ENCODE measurements at places on chromosomes 5 and 9.

GRCh38 chr5:89246252-89246651 lies 363.3 kb upstream of the MEF2C start:
- no peak for DNase-seq

DNA sequence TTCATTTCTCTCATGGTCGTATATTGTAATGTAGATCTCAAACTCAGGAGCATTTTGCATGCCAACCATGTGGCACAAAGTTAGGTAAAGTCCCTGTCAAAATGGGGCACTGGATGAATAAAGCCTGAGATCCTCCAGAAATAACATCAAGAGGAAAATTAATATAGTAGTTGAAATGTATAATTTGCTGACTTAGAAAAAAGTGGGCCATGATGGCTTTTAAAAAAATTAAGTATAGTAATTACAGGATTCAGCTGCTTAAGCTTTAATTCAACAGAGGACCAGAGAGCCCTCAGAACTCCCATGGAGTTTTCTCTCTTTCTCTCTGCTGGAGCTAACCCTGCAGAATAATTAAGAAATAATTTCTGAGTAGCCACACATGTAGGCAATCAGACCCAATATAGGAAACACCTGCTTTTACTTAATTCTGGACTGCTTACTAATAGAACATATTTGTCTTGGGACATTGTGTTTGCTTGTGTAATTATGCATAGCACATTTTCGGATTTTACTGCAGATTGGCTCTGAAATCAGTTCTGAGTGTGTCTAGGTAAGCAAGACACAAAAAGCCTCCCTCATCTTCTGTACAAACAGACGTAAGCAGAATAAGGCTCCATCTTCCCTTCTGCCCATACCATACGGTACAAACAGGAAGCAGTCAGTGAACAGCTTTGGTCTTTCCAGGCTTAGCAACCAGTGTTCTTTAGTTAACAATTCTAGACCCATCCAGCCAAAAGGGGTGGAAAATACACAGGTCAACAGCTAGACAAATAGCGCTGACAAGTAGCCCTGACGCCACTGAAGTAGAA lies 26.5 kb upstream of the PCSK1 start:
- no peak for DNase-seq

DNA sequence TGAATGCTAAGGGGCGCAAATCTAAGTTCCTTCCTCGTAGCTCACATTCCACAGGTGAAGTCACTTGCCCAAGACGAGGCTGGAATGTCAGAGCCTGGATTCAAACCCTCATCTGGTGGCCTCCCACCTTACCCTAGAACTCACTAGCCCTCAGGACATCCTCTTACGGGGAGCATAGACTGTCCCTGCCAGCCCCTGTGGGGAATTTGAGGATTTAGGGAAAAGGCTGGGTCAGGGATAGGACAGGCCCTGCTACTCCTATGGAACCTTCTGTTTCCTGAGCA lies 45.0 kb downstream of the IRF1 start:
- no peak for DNase-seq

DNA sequence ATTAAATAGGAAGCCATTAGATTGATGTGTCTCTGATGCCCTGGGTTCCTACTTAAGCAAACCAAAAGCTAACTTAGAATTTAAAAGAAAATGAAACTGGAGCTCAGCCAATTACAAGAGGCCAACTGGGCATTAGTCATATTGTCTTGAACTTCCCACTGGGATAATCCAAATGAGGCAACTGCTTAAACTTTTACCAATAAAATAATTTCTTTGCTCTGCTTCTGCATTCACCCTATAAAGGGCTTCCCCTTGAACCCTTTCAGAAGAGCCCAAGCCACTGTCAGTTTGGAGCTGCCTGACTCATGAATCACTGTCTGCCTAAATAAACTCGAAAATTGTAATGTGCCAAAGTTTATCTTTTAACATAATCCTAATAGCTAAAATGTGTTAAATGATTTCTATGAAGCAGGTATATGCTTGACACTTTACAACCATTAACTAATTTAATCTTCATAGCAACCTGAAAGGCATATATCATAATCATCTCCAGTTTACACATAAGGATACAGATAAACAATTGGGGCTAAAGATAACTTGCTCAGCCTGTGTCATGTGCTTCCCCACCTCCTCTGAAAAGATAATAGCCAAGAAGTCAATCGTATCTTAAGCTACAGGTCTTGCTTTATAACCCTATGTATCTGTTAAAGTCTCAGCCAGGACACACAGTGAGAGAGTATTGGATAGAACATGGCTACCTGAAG lies 11.5 kb downstream of the GPR150 start:
- DNase-seq = no peak

- DNase-seq = peak; percentile 52
Measured at GRCh38 chr5:42949348-42950115, 90.6 kb downstream of the ANXA2R start.

- no peak for DNase-seq
Measured at GRCh38 chr9:71353720-71354119, 232.3 kb upstream of the TRPM3 start.

- peak; percentile 11 for DNase-seq
Measured at GRCh38 chr9:87336914-87337333, 160.7 kb upstream of the DAPK1 start.

DNA sequence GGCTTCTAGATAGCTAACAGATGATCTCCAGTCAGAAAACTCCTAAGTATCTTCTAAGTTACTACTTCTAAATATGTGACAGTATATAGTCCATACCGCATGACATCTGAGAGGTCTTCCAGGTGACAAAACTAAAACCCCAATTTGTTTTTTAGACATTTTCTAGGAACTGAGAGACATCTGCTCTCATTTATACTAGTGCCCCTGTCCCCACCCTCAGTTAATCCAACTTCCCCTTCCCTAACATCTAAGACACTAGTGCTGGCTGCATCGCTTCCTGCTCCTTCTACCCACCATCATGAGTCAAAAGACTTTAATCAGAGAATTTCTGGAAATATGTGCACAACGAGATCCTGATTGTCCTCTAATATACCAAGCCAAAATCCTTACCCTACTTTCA lies 37.9 kb downstream of the FBXW11 start:
- no peak for DNase-seq

DNA sequence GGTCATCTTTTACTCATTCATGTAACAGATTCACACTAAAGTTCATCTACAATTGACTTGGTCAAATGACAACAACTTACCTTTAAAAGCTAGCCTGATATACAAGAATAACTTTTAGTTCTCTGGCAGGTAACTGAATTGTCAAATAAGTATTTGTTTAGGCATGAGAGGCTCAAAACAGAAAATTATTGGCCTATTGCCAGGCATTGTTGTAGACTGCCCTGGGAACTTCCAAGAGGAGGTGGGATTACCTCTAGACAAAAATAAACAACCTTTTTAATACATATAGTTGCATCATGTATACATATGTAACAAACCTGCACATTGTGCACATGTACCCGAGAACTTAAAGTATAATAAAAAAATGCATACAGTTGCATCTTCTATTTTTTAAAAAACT lies 18.2 kb upstream of the SLCO4C1 start:
- no peak for DNase-seq

DNA sequence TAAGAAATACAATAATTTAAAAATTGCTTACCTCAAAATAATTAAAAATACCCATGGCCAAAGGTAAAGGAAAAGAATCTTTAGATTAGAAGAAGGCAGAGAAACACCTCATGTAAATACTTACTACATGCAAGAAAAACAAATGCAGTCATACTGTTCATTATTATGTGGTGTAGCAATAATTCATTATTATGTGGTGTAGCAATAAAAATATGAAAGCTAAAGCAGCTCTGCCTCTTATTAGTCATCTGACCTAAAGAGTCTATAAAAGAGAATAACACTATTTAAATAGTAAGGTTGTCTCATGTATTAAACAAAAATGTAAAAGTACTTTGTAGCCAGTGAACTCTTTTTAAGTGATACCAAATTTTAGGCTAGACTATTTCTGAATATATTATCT lies 6.6 kb downstream of the DTWD2 start:
- DNase-seq = no peak

GRCh38 chr5:173873306-173873922 lies 14.7 kb upstream of the CPEB4 start:
- DNase-seq = no peak

GRCh38 chr5:38462976-38463633 lies 93.3 kb downstream of the LIFR start:
- DNase-seq = no peak

DNA sequence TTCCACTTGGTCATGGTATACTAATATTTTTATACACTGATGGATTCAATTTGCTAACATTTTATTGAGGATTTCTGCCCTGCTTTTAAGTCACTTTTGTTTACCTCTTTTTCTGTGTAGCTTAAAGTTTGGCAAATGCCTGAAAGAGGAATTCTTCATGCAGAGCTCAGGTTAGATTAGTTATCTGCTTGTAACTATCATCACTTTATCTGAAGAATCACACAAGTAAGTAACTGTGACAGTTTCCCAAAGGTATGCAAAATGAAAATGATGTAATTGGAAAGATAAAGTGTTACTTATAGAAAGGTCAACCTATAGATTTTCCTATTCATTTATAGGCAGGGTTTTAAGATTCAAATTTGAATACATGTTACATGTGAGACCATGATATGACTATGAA lies 188.8 kb upstream of the ACTBL2 start:
- no peak for DNase-seq

DNA sequence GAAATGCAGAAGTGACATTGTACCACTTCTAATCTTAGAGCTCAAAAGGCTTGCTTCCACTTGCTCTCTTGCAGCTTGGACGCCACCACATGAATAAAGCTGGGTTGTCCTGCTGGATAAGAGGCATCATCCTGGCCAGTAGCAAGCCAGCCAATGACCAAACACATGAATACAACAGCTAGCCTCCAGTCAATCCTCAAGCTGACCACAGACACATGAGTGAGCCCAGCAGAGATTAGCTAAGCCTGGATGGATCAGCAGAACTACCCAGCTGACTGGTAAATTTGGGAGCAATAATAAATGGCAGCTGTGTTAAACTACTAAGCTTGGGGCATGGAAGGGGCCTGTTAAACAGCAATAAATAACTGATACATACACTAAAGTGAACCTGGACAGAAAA lies 121.1 kb upstream of the SLC12A2 start:
- no peak for DNase-seq

- no peak for DNase-seq
Measured at GRCh38 chr9:4349816-4350418, 50.0 kb upstream of the GLIS3 start.

- DNase-seq = no peak
Measured at GRCh38 chr9:114207034-114207810, 51.9 kb downstream of the COL27A1 start.

DNA sequence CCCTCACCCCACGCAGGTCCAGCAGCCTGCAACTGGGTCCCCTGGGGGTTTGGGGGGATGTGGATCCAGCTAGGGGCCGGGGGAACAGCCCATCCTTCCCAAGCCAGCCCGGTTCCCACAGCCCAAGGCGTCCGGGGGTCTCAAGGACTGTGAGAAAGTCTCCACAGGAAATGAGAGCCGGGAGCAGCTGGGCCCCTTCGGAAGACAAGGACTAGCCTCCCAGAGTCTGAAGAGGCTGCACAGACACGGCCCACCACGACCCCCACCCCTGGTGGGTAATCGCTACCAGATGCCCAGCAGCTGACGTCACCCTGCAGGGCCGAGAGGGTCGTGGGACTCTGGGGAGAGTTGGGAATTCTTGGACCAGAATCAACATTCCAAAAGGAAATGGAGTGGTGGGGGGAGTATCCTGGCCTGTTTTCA lies 10.5 kb downstream of the SH2D3C start:
- DNase-seq = no peak

GRCh38 chr9:121737481-121737931 lies 86.1 kb downstream of the DAB2IP start:
- no peak for DNase-seq

DNA sequence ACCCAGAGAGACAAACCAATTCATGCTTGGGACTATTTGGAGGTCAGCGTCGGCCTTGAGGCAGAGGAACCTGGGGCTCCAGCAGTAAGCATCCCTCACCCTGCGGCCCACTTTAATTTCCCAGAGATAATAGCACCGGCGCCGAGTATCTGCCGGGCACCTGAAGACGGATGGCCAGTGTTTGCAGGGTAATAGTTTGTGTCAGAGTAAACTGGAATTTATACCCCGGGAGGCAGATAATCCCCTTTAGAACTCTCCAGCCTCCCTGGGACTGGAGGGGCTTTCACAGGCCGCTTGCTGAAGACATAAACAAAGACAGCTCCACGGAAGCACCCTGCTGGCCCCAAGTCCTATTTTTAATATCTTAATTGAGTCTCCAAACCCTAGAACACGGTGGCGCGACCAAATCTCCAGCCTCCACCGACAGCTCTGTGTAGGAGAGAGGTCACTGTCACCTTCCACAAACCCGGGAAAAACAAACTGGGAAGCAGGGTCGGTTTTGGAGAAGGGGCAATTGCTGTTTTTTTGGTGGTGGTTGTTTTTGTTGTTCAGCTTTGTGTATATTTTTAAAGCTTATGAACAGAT lies 17.4 kb upstream of the FCN1 start:
- DNase-seq = no peak

- DNase-seq = no peak
Measured at GRCh38 chr5:73777192-73777591, 151.2 kb downstream of the ARHGEF28 start.

Data from activated naive CD4-positive, alpha-beta T cell treated with anti-CD3 and anti-CD28 coated beads, Interleukin-2, amount 50 U/mL, for 16 hours (primary cell).